ENCODE measurements at places on chromosomes 6 and 20.

DNA sequence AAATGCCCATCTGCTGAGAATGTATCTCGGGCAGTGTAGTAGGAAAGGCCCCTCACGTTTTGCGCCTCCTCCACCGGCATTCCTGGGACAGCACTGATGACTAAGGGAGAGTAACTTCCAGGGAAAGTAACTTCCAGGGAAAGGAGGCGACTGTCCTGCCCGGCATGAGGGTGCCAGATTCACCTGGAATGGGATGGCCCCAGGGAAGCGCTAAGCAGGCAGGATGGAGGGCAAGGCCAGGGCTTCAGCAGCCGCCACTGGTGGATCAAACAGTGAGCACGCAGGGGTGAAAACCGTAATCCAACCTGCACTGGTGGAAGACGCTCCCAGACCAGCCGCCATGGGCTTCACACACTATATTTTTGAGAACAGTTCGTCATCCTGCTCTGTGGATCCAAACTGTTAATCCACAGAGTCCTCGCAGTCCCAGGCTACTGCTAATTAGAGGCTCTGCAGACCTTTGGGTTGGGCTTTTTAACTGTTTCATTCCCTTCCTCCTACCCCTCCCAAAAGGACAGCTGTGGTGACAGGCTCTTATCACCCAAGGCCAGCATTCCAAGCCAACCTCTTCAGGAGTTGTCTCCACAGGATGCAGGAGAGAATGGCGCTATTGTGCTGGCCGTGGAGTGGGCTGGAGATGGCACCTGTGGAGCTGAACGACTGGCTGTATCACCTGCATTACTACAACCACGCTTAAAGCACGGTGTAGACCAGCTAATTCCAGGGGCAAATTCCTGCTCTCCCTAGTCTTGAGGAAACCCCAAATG is 178.9 kb downstream of the DLL1 start:
- DNase-seq = no peak

- DNase-seq = no peak
These were observed 33.1 kb upstream of the PNRC1 start for GRCh38 chr6:89047473-89047872.

DNA sequence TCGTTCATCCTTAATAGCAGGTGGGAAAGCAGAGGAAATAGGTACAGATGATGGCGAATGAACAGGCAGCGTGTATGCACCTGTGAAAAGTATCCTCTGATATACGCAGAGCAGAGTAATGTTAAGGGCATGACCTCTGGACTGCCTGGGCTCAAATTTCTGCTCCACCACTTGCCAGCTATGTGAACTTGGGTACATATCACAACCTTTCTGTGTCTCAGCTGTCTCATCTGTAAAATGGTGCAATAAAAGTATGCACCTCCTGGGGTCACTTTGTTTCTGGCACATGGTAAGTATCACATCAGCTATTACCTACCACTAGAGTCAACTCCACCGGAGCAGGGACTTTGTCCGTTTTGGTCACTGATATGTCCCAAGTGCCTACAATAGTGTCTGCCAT is 2.5 kb downstream of the OCSTAMP start:
- DNase-seq = no peak

DNA sequence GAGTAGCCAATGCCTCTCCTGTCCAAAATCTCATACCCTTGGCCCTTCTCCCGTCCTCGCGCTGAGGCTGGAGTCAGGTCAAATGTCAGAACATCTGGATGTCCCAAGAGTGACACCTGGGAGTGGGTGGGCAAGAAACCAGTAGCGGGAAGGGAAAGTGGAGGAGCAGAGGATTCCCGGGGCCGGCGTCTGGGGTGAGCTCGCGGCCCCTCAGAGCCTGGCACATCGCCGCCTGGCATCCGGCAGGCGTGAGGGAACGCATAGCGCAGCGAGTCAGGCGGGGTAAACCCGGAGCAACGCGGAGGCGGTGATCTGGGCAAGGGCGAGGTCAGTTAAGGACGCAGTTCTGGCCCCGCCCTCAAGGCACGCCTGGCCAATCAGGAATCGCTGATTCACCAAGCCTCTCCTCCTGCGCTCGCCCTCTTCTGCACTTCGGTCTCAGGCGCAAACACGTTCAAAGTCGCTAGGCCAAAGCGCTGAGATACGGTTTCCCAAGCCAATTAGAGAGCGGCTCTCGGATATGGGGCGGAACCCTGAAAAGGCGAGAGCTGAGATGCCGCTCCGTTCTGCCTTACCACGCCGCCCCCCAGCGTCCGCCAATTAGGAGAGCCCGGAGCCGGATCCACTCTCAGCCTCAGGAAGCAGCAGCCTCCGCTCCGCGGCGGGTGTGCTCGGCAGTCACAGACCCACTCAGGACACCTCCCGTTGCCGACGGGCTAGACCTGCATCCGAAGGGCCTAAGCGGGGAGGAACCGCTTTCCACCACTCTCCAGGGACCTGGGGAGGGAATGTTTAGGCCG is 22.5 kb downstream of the VPS52 start:
- DNase-seq = peak; percentile 99

DNA sequence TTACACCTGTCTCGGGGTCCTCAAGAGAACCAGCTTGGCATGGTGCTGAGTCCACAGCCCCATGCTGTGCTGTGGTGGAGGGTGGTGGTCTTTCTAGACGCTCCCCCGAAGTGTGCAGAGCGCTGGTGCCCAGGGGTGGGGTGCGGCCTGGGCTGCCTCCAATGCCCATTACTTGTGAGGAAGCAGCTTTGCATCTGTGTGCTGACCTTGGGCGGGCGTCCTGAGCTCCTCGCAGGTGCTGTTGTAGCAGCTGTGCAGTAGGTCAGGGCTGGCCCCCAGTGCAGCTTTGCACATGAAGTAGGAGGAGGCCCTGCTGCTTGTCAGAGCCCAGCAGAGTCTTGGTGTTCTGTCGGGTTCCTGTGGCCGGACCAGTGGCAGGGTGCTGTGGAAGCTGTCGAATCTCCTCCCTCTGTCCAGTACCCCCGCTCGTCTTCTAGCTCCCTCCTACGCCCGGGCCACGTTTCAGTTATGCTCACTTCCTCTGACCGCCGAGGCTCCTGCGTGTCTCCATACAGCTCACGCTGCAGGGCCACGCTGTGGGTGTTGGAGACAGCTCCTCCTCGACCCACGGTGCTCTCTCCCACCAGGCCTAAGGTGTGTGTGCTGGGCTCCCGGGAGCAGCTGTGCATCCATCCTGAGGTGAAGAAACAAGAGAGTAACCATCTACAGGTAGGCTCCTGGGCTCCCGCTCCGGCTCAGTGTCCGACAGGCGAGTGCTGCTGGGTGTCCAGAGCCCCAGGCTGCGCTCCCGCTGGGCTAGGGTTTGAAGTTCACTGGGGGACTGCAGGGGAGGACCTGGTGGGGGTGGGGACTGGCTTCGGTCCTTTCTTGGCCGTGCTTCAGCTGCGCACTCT is 4.1 kb downstream of the RTEL1 start:
- DNase-seq = no peak

GRCh38 chr6:11659757-11660156 is 118.8 kb downstream of the ADTRP start:
- DNase-seq = no peak

- no peak for DNase-seq
These were observed 92.8 kb upstream of the FRMD1 start for GRCh38 chr6:168171673-168172353.

DNA sequence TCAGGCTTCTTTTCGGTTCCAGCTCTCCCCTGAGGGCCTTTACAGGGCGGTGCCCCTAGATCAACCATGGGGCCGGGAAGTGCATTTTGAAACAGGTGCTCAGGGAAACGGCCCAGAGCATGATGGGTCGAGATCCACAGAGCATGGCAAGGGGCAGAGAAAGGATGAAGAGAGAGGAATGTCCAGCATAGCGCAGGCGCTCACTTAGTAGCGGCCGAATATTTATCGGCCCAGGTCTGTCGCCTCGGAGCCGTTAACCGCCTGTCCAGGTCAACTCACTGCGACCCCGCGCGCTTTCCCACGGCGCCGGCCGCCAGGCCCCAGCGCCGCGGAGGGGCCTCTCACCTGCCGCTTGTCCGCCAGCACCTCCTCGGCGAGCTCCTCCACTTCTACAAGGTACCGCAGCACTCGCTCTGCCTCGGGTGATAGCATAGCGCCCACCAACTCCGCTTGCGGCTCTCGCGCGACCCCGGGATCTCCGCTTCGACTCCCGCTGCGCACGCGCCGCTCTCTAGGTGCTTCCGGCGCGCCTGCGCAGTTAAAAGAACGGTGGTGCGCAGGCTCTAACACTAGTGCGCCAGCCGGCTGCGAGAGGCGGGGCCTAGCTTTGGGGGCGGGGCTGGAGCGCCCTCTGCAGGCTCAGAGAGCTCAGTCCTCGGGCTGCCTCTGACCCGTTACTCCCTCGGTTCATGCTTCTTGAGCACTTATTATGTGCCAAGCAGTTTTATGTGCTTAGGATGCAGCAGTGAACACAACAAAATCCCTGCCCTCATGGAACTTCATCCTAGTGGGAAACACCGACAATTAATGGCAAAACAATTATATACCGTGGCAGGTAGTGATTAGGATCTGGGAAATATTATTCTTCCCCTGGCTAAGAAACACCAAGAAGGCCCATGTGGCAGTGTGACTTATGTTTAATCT is at the start of gene PDRG1:
Gene PDRG1 (minus strand): TSS at position 517 of the 924 bp plus-strand sequence. CDS start 85 bp downstream, at position 432.
- peak; percentile 86 for DNase-seq

- DNase-seq = no peak
These were observed 1220.0 kb upstream of the GJE1 start for GRCh38 chr6:140912686-140913085.

DNA sequence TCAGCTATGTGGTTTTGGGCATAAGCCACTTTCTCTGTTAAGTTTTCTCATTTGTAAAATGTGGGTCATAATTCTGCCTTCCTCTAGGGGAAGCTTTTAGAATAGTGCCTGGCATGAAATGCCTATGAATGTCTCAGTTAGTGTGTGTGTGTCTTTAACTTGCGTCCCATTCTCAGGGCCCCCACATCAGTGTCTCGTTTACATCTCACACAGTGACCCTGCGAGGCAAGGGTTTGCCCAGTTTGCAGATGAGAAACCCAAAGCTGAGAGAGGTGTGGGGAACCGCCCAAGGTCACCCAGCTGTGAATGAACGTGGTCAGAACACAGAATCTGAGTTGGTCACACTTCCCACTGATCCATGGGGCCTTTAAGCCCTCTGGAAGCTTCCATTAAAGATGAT is 14.1 kb downstream of the DYNLRB1 start:
- DNase-seq = no peak

DNA sequence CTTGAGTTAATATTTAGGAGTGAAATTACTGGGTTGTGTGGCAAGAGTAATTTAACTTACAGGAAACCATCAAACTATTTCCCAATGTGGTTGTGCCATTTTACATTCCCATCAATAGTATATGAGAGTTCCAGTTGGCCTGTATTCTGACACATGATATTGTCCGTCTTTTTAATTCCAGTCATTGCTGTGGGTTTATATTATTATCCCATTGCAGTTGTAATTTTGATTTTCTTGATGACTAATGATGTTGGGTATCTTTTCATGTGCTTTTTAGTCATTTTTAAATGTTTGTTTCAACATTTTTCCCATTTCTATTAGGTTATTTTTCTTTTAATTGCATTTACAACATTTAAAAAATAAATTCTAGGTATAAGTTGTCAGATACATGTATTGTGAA is 614.0 kb downstream of the UTRN start:
- peak; percentile 86 for DNase-seq

DNA sequence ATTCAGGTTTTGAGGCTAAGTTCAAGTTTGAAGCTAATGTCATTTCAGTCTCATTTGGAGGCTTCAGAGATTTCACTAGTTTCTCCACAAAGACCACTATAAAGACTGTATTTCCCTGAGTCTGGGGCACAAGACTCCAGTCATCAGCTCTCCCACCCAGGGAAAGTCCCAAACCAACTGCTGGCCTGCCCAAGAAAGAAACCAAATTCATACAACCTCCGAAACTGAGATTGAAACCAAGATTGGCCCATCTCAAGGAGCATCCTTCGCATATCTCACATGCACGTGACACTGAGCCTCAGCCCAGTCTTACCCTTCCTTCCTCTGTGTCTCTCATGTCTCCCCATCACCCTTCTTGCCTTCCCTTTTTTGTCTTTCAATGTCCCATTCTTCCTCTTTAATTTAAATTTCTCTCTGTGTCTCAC is 3.5 kb upstream of the LTA start:
- no peak for DNase-seq

GRCh38 chr6:13007744-13008143 is 291.2 kb downstream of the PHACTR1 start:
- DNase-seq = no peak

GRCh38 chr6:27132532-27133280 is 114.8 kb upstream of the PRSS16 start:
- peak; percentile 98 for DNase-seq

DNA sequence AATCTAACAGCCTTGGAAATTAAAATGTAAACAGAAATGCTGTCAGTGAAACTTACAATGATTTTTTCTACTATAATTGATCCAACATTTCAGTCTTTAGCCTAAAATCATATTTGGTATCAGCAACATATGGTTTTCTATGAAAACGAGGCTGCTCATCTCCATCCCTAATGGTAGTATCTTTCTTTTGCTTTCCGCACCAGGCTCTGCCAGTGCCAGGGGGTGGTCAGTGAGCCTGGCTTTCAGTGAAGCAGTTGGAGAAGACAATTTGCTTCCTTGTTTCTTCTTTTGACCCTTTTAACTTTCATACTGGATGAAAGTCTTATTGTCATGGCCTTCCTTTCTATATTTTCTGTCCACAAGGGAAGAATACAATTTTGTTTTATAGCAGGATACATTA is 258.4 kb downstream of the ARID1B start:
- no peak for DNase-seq

DNA sequence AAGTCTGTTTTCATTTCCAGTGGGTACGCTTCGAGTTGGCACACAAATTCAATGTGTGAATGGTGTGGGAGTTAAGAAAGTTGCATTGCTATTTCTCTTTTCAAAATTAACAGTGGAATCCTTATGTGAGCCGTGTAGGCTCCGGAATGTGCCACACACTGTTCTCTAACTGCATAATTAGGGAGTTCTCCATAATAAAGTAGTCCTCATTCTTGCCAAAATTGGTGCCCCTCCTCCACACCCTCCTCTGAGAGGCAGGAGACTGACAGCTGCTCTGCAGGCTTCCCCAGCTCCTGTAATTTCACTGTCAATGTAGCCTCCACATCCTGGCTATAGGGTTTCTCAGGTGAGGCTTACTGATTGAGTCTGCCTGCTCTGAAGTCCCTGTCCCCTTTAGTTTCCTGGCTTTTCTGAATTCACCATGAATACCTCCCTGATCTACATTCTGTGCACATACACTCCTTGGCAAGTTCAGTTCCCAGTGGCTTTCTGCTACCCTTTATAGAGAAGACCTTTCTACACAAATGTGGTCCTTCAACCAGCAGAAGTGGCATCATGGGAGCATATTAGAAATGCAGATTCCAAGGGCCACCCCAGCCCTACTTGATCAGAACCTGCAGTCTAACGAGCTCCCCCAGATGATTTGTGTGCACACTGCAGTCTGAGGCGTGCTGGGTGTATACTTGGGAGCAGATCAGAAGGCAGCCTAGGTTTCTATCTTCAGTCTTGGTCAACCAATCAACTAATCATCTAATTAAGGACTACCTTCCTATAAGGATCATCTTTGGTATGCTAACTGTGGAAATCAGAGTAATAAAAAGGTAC is 19.9 kb upstream of the CCN6 start:
- no peak for DNase-seq
